ENCODE measurements at places on chromosomes 2 and 18. TPM values are rescaled to one million over a fixed set of nuclear protein-coding genes. Genes with fewer than 3 reads are reported as not detected.

Gene CTIF
- total RNA-seq: 13.6 TPM

Gene EVX2
- not detected for total RNA-seq

Gene TPO
- total RNA-seq: not detected

Gene FOXD4L1
- 1.0 TPM for total RNA-seq

Gene GRHL1
- 0.48 TPM for total RNA-seq

DNA sequence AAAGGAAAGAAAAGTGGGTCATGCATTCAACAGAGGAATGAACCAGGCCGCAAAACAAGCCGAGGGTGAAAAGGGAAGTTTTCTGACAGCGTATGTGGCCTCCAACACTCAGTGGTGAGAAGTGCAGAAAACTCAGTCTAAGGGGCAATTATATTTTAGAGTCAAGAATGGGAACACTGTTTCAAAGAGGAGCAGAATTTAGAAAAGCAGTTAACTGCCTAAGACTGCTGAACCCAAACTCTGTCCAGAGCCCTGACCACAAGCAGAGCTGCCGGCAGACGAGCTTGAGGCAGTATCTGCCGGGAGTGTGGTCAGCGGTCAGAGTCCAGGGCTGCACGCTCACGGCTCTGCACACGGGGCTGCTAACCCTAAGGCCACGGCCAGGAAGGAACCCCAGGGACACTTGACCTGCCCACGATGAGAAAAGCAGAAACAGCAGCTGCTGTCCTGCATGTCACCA, 347.0 kb upstream of the ID2 start:
- no peak for DNase-seq

- DNase-seq: peak; percentile 55
Observed at GRCh38 chr2:96325041-96325883, at the start of gene ITPRIPL1. Gene ITPRIPL1, plus strand, starts transcription at chr2:96325317. Its CDS starts 523 bp downstream, at chr2:96325840.

DNA sequence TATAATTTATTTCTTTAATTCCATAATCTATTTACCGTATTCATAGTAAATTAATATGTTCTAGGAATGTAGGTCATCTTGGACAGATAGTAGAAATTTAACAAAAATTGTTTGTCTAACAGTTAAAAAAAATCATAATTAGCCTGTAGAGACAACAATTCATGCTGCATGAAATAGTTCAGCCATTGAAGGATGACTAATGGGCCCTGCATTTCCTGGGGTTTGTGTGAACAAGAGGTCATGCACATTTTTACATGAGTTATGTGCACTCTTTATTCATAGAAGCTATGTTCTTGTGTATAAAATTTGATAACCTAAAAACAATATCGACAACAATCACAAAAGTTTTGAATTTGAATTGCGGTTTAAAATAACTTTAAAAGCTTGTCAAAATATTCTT, 1663.6 kb downstream of the SUCLG1 start:
- peak; percentile 45 for DNase-seq

DNA sequence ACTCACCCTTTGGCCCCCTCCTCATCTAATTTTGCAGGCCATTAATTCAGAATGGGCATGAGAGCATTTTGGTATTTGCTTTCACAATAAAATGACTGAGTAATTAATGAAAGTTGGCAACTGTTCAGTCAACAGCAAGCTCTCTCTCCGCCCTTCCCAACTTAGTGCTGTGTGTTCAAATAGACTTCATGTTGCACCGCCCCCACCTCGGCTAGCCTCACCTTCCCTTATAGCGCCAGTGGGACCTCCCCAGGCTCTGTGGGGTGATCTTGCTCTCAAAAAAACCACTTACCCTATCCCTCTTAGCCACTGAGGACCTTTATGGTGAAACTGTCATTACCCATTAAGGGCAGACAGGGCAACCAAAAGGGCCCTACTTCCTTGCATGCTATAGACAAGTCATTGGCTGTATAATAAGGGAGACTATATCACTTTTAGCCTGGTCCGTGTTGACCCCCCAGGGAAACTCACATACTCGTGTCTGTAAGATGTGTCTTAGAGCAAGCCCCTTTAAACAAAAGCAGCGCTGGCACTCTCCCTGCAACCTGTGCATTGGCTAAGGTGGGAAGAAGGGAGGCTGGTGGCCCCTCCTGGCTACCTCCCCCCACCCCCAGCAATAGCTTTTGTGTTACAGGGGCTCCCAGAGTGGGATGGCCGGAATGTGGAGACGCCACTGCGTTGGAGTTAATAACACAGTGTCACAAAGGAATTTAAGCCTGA, 15.2 kb downstream of the EN1 start:
- no peak for DNase-seq

DNA sequence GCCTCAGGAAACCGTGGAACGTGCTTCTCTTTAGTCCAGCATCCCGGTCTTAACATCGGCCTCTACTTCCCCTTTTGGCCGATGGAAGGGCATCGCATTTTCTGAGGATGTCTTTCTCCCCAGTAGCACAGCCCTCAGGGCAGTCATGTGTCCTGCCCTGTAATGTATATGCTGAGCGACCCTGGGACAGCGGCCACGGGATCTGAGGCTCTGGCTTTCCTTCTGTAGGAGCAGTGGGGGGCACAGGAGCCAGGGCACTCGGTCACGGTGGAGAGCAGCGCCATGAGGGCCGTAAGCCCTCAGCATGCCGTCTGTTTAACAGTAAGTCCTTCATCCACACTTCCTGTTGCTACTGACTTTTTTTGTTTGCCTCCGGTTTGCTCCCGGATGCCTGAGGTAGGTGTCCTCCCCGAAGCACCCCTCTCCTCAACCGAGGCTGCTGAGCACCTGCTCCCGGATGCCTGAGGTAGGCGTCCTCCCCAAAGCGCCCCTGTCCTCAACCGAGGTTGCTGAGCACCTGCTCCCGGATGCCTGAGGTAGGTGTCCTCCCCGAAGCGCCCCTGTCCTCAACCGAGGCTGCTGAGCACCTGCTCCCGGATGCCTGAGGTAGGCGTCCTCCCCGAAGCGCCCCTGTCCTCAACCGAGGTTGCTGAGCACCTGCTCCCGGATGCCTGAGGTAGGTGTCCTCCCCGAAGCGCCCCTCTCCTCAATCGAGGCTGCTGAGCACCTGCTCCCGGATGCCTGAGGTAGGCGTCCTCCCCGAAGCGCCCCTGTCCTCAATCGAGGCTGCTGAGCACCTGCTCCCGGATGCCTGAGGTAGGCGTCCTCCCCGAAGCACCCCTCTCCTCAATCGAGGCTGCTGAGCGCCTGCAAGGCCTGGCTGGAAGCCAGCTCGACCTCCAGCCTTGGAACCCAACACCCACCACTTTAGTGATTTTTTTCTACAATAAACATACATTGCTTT, 169.3 kb downstream of the HDAC4 start:
- no peak for DNase-seq

DNA sequence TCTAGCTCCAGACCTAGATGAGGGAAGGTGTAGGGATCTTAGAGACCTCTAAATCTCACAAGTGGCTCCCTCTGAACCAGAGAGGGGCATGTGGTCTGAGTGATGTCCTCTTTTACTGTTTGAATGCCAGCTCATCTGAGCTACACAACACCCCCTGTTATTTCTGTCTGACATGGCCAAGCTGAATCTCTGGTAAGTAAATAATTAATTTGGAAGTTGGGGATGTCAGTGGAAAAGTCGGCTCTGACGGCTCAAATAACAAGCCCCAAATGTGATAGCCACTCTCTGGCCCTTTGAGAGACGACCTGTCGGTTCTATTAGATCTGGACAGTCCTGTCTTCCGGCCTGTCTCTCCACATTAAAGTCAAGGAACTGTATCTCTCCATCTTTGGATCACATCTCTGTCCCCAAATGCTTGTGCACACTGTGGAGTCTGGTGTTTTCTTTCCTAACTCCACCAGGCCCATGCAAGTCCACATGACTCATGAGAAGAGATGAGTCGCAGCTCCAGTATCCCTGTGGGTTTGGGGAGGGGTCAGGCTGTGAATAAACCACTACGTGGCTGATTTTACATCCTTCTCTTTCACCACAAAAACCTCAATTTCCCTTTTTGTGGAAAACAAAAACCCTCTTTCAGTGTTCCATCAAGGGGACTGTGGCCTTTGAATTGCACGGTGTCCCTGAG, 52.5 kb downstream of the SETBP1 start:
- peak; percentile 62 for DNase-seq

DNA sequence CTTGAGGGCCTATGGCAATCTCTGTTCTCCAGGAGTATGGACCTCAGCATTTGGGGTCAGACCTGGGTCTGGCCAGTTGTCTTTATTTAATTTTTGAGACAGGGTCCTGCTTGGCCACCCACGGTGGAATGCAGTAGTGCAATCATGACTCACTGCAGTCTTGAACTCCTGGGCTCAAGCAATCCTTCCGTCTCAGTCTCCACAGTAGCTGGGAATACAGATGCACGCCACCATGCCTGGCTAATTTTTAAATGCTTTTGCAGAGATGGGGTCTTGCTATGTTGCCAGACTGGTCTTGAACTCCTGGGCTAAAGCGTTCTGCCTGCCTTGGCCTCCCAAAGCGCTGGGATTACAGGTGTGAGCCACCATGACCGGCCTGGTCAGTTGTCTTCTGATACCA, 46.4 kb upstream of the INHBB start:
- no peak for DNase-seq

DNA sequence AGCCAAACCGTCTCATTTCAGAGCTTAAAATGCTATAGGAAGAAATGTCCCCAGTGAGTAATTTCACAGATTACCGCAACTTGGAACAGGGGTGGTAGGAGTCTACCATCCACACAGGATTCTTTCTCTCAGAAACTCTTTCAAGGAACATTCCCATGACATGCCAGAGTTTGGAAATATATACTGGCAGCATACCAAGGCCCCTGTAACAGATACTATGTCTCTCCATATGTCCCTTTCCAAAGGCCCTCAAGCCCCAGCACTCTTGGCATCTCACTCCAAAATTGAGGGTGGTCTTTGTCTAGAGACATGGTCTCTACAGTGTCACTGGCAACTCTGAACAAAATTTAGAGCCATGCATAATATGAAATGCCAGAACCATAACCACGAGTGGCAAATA, 11.0 kb downstream of the FIGLA start:
- DNase-seq: no peak

- no peak for DNase-seq
Observed at GRCh38 chr2:197538412-197538811, 22.5 kb downstream of the MOB4 start.

DNA sequence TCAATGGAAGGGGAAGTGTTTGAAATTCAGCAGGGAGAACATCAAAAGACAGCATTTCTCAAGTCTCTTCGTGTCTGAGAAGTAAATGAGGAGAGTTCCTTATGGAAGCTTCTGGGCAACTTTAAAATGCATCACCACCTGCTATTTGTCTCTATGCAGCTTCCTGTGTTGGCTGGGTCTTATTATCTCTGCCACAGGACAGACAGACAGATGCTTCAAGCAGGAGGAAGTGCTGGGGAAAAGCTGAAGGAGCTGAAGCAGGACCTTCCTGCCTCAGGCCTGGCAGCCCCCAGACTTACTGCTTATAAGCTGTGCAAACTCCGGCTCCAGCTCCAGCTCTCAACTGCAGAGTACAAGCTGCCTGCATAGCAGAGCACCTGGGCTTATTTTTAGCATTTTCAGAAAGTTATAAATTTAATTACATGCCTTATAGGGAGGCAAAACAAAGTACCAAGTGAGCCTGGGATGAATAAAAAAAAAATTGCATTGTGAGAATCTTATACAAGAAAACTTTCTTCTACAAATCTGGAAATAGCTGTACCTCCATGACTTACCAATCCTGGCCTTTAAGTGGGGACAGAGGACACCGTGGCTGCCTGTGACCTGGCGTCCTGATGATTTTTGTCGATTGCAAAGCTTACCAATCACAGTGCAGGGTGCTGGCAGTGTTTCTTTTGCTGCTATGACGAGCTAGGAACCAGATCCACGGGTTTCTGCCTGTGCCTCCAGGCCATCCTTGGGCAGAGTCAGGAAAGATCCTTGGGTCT, 206.3 kb downstream of the SEPTIN10 start:
- no peak for DNase-seq

Measured in SJCRH30 (cell line).